ENCODE measurements at places on chromosomes 2 and 18. TPM values are rescaled to one million over a fixed set of nuclear protein-coding genes. Genes with fewer than 3 reads are reported as not detected.

The CTNNA2 gene
- 4.3 TPM for polyA plus RNA-seq

The SNORC gene
- polyA plus RNA-seq: 3.4 TPM

The GRP gene
- 0.80 TPM for polyA plus RNA-seq

The SLC9A4 gene
- polyA plus RNA-seq: 5.4 TPM

The ABCG5 gene
- polyA plus RNA-seq: 0.91 TPM

The SLC39A6 gene
- polyA plus RNA-seq: 76.0 TPM

The ACTR1B gene
- 55.5 TPM for polyA plus RNA-seq

The CROCC2 gene
- 0.07 TPM for polyA plus RNA-seq

The MAP3K19 gene
- polyA plus RNA-seq: 0.42 TPM

The FNDC4 gene
- 6.4 TPM for polyA plus RNA-seq

The ANKRD30B gene
- not detected for polyA plus RNA-seq

The PLCD4 gene
- polyA plus RNA-seq: 7.2 TPM

The DCDC2C gene
- polyA plus RNA-seq: 0.32 TPM

The CYP27C1 gene
- 7.0 TPM for polyA plus RNA-seq

The POTEC gene
- polyA plus RNA-seq: 0.08 TPM

The KCNG3 gene
- 0.72 TPM for polyA plus RNA-seq

The SP140L gene
- polyA plus RNA-seq: 10.1 TPM

The ZEB2 gene
- 121 TPM for polyA plus RNA-seq

The SCN2A gene
- polyA plus RNA-seq: 4.3 TPM

The TEX44 gene
- polyA plus RNA-seq: not detected

The MLPH gene
- 4.3 TPM for polyA plus RNA-seq

The QPCT gene
- 14.3 TPM for polyA plus RNA-seq

The CNDP1 gene
- polyA plus RNA-seq: 1.3 TPM

The WIPF1 gene
- 25.1 TPM for polyA plus RNA-seq

The ZNF385B gene
- polyA plus RNA-seq: 13.6 TPM

The FBXO48 gene
- 1.6 TPM for polyA plus RNA-seq

The FHOD3 gene
- polyA plus RNA-seq: 40.1 TPM

The FKBP1B gene
- polyA plus RNA-seq: 9.4 TPM

The EFR3B gene
- polyA plus RNA-seq: 7.4 TPM

The TMEM214 gene
- 55.8 TPM for polyA plus RNA-seq

The SLC38A11 gene
- 15.4 TPM for polyA plus RNA-seq

The GPR45 gene
- 0.11 TPM for polyA plus RNA-seq

The NR4A2 gene
- 2.6 TPM for polyA plus RNA-seq

The RAPGEF4 gene
- polyA plus RNA-seq: 8.0 TPM

The PER2 gene
- polyA plus RNA-seq: 5.8 TPM

The KLHL30 gene
- polyA plus RNA-seq: 0.45 TPM

The ALS2 gene
- 28.6 TPM for polyA plus RNA-seq

The GPN1 gene
- 66.7 TPM for polyA plus RNA-seq

The NBEAL1 gene
- 18.2 TPM for polyA plus RNA-seq

The NYAP2 gene
- polyA plus RNA-seq: 0.11 TPM

The CFAP221 gene
- 19.2 TPM for polyA plus RNA-seq

The TMEM18 gene
- polyA plus RNA-seq: 65.4 TPM

The CCBE1 gene
- polyA plus RNA-seq: 32.8 TPM

The MYO3B gene
- 6.6 TPM for polyA plus RNA-seq

The CNDP2 gene
- polyA plus RNA-seq: 290 TPM

The L3MBTL4 gene
- 4.6 TPM for polyA plus RNA-seq

The KCNS3 gene
- polyA plus RNA-seq: 5.4 TPM

The ALLC gene
- polyA plus RNA-seq: not detected

The ITGB6 gene
- 20.3 TPM for polyA plus RNA-seq

The PKDCC gene
- 334 TPM for polyA plus RNA-seq

The UGT1A4 gene
- polyA plus RNA-seq: not detected

The TCF4 gene
- 71.1 TPM for polyA plus RNA-seq

The DAW1 gene
- 0.45 TPM for polyA plus RNA-seq

The TUBA4A gene
- polyA plus RNA-seq: 27.7 TPM

The PPP1R1C gene
- 2.7 TPM for polyA plus RNA-seq

The LHCGR gene
- 0.19 TPM for polyA plus RNA-seq

The NEU2 gene
- not detected for polyA plus RNA-seq

The CNRIP1 gene
- 19.0 TPM for polyA plus RNA-seq

The ERBB4 gene
- 54.7 TPM for polyA plus RNA-seq
